Astrocyte of the spinal cord (primary cell): ENCODE measurements at places on chromosomes 7 and 10.

DNA sequence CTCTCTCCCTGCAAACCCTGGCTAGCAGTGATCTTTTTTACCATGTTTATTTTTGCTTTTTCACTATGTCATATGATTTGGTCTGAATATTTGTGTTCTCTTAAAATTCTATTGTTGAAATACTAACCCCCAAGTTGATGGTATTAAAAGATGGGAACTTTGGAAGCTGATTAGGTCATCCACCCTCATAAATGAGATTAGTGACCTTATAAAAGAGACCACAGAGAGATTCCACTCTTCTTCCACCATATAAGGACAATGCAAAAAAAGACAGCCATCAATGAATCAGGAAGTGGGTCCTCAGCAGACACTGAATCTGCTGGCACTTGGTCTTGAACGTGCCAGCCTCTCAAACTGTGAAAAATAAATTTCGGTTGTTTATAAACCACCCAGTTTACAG is 112.8 kb upstream of the KCND2 start:
- DNase-seq, result no peak

- DNase-seq, result no peak
Observed at GRCh38 chr7:136049818-136050461, 72.8 kb upstream of the MTPN start.

- DNase-seq, result peak; percentile 93
Observed at GRCh38 chr7:41886901-41887311, 184.0 kb upstream of the INHBA start.

- DNase-seq, result no peak
Observed at GRCh38 chr10:48594803-48595538, 9.9 kb downstream of the ARHGAP22 start.

GRCh38 chr7:121002757-121003200 is 14.3 kb downstream of the CPED1 start:
- DNase-seq, result peak; percentile 58

- peak; percentile 28 for DNase-seq
Observed at GRCh38 chr10:93180482-93180931, 106.8 kb downstream of the CYP26A1 start.

GRCh38 chr7:7122033-7122478 is 60.3 kb upstream of the C1GALT1 start:
- peak; percentile 38 for DNase-seq

- no peak for DNase-seq
Observed at GRCh38 chr7:20594023-20594422, 21.4 kb upstream of the ABCB5 start.

DNA sequence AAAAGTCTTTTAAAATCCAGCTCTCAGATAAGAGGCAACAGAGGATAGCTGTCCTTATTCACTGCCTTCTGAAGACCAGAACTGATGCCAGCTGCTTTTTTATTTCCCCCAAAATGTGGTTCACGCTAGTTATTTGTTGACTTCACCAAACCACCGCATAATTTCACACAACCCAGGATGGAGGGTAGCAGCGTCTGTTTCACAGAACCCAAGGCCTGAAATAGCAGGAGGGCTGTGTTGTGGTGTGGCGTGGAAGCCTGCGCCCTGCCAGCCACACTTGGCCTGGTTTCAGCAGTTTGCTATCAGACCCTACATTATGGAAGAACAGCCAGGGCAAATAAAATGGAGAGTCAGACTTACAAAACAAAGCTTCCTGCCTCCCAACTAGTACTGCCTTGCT is 155.4 kb downstream of the DYNC1I1 start:
- DNase-seq, result no peak

DNA sequence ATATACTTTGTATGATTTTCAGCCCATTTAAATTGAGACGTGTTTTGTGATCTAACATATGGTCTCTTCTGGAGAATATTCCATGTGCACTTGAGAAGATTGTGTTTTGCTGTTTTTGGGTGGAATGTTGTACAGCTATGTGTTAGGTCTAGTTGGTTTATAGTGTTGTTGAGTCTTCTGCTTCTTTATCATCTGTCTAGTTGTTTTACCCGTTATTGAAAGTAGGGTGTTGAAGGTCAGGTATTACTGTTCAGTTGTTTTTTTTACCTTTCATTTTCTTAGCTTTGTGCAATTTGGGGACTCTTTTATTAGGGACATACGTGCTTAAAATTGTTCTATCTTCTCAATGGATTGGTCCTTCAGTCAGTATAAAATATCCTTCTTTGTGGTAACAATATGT is 18.5 kb downstream of the SEPTIN7 start:
- no peak for DNase-seq

DNA sequence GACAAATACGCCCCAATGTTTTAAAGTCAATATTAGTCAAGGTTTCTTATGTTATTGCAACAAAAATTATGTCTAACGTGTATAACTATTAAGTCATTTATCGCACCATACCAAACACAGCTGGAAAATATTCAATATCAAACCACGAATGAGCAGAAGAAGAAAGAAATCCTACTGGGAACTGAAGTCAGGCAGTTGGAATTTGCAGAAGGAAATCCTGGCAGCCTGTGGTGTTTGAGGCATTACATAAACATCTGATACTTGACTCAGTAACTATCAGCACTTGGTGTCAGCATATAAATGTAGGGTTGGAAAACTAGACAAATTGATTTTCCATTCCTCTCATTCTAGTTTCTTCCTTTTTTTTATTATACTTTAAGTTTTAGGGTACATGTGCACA is 83.4 kb upstream of the NUPR2 start:
- DNase-seq, result no peak

DNA sequence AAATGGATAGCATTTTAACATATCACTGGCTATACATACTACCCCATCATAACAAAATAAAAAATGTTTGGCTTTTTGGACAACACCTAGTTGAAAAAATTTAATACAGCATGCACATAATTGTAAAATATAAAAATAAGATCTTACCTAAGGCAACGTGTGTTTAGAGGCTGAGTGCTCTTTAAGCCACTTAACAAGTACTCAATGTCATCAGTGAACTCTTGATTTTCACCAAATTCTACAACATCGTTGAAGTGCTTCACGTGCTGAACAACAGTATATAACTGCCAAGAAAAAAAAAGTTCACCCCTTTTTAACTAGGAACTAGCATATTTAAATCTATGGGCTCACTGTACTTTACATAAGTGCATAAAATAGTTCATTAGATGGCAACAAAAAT is 49.5 kb downstream of the WAPL start:
- no peak for DNase-seq

GRCh38 chr10:12943425-12943824 is 58.1 kb downstream of the CCDC3 start:
- DNase-seq, result no peak

DNA sequence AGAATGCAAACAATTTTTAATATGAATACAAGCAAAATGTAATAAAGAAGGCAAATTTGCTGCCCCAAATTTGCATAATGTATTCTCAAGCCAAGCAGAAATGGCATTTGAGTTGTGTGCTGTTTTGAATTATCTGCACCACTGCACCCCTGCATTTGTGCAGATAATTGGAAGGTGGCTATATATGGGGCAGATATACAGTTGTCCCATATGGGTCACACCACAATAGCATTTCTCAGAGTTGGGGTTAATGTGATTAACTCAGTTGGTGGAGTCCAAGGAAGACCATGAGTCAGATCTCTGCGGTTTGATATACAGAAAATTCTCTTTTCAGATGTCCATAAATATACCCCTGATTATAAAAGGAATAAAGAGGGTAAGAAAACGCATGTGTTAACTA is 68.9 kb upstream of the EXOC4 start:
- no peak for DNase-seq

GRCh38 chr7:38862666-38863065 is 46.3 kb downstream of the VPS41 start:
- DNase-seq, result no peak

DNA sequence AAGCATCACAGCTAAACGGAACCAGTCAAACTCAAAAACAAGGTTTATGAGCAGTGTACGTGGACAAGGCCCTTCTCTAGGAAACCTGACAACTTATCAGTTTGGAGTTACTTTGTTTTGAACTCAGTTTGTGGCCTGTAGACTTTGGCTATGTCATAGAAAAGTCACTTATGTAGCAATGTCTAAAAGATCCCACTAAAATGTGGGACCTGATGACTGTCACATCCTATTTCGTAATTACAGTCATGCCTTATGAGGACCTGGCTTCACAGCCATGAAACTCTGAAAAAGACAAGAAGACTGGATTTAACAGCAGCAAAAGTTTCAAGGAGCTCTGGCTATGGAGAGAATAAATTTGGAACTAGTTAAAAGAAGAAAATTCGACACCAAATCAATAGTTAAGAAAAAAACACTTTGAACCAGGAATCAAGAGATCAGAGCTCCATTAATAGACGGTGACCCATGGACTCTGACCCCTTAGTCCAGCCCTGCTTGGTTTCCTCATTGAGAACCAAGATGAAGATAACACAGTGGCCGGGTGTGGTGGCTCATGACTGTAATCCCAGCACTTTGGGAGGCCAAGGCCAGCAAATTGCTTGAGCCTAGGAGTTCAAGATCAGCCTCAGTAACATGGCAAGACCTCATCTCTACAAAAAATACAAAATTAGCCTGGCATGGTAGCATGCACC is 204.3 kb downstream of the SFMBT2 start:
- no peak for DNase-seq

- no peak for DNase-seq
Observed at GRCh38 chr7:47293884-47294555, 287.9 kb downstream of the TNS3 start.

DNA sequence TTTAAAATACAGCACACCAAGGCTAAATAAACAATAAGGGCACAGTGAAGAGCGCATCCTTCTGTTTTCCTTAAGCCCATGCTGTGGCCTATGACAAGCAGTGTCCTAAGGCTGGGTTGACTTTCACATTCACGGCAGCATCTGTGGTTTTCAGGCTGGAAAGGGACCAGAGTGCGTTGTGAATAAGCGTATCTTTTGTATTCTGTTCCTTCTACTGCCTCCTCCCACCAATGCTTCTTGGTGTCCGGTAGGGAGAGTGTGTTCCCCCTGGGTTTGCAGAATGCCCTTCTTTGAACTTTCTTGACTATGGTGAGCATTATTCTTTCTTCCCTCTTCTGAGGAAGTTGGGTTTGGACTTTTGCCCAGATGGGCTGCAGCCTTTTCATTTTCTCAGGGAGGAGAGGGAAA is 73.6 kb downstream of the ABCA13 start:
- peak; percentile 93 for DNase-seq

- no peak for DNase-seq
Observed at GRCh38 chr10:86018735-86019058, 347.9 kb downstream of the GRID1 start.

DNA sequence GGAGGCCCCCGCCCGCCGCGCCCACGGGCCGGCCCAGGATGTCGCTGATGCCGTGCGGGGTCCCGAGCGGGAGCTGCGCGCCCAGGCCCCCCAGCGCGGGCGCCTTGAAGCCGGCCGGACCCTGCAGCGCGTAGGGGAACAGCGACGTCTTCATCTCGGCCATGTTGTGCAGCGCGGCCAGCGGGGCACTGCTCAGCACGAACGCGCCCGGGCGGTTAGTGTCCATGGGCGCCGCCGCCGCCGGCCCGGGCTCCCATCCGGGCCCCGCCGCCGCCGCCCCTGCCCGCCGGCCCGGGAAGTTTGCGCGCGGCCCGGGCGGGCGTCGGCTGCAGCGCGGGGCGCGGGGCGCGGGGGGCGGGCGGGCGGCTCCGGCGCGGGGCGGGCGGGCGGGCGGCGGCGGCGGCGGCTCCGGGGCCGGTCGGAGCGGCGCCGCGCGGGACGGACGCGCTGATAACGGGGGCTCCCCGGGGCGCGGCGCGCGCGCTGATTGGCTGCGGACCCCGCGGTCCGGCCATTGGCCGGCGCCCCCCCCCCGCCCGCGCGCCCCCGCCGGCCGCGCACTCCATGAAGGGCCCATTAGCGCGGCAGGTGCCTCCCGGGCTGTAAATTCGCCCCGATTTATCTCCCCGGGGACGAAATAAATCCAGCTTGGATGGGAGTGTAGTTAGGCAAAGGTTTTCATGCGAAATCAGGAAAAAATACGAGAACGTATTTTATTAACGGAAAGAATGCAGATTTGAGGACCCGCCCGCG is at the start of gene NKX6-2:
Gene NKX6-2 (minus strand): TSS at position 425 of the 753 bp plus-strand sequence. CDS start 199 bp downstream, at position 226.
- DNase-seq, result no peak

DNA sequence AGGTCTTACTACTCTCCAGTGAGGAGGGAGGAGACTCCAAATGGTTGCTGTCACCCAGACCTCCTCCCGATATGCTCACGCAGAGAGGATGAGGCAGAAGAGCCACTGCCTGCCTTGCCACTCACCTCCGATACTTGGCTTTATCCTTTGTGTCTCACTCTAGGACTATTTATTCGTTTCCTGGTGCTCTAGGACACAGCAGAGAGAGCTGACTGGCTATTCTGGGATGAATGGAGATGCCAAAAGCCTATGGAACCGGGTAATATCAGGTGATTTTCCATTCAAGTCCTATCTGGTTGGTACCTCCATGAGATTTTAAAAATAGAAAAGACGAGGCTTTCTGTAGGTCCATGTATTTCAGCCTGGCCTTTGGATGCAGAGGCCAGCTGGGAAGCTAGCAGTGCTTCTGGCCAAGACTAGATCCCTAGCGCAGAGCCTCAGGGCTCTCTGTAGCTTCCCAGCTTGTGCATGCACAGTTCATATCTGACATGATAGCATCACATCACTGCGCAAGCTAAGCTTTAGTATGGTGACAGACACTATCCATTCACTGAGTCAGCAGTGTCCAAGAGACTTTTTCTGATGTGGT is 239.0 kb upstream of the ANKRD30A start:
- DNase-seq, result no peak

DNA sequence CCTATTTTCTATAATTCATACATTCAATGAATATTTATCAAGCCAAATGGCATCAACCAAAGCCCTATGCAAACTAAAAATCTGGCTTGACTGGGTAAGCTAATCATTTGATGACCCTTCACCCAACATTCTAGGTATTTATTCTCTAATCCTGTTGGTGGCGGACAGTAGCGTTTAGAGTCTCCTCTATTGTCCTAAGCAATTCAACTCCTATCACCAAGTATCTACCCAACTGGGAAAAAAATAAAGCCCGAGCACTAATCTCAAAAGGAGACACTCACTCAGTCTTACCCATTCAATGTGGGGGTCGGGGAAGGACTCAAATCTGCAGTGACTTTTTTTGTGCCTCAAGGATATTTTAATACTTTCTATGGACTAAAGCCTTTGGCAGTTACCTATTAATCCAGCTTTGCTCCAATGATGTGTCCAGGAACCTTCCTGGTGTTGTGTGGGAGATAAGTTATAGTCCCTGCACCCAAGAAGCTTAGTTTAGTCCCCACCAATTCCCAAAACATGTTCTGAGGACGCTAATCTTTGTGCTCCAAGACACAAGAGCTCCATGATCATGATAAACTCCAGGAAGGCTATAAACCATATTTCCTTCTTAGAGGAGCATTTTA is 30.6 kb downstream of the DNMBP start:
- no peak for DNase-seq

- DNase-seq, result no peak
Observed at GRCh38 chr7:73978661-73979563, 49.1 kb upstream of the ELN start.

GRCh38 chr7:47266799-47267198 is 315.1 kb downstream of the TNS3 start:
- DNase-seq, result no peak

DNA sequence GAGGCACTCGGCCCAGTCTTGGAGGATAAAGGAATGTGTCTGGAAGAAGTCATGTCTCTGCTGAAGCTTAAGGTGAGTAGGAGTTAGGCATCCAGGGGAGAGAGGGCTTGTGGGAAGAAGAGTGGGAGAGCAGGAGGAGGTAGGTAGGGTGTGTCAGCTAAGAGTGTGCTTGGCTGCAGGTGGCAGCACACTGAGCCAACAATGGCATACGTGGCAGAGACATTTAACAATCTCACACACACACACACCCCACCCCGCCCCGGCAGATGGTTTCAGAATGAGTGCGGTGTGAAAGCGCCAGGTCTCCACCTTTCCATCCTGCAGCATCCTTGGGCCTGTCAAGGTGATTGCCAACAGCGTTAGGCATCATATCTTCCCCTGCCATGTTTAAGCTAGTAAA is 11.2 kb upstream of the ARPC1A start:
- DNase-seq, result no peak
